Hematopoietic multipotent progenitor cell treated with erythropoietin and hydrocortisone succinate and interleukin-3 and kit ligand, for 8 days (in vitro differentiated cells): ENCODE measurements at places on chromosomes 13 and 19.

- no peak for DNase-seq
Observed at GRCh38 chr13:36051082-36051481, 80.1 kb downstream of the DCLK1 start.

DNA sequence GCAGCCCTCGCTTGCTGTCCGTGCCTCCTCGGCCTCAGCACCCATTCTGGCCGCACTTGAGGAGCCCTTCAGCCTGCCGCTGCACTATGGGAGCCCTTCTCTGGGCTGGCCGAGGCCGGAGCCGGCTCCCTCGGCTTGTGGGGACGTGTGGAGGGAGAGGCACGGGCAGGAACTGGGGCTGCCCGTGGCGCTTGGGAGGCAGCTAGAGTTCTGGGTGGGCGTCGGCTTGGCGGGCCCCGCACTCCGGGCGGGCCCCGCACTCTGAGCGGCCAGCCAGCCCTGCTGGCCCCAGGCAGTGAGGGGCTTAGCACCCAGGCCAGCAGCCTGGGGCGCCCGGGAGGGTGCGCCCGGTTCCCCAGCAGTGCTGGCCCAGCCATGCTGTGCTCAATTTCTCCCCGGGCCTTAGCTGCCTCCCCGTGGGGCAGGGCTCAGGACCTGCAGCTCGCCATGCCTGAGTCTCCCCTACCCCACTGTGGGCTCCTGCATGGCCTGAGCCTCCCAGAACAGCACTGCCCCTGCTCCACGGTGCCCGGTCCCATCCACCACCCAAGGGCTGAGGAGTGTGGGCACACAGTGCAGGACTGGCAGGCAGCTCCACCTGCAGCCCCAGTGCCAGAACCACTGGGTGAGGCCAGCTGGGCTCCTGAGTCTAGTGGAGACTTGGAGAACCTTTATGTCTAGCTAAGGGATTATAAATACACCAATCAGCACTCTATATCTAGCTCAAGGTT lies 240.0 kb upstream of the PRR20A start:
- DNase-seq = no peak

GRCh38 chr13:44710576-44710975 lies 134.4 kb upstream of the TSC22D1 start:
- no peak for DNase-seq

DNA sequence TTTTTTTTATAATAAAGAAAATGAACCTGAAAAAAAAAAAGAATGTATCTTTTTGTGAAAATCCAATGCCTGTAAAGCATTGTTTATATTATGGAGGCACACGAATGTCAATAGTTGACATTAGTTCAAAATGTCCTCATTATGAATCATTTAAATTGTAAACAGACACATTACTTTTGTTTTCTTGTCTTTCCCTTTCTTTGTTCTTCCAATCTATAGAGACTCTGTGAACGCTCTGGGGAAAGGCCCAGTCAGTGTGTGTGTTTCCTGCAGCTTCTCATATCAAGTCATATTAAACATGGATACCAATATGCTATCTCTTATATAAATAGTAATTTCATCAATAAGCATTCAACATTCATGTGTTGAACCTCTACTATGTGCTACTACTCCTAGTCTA lies 193.1 kb downstream of the KCTD12 start:
- DNase-seq = no peak

DNA sequence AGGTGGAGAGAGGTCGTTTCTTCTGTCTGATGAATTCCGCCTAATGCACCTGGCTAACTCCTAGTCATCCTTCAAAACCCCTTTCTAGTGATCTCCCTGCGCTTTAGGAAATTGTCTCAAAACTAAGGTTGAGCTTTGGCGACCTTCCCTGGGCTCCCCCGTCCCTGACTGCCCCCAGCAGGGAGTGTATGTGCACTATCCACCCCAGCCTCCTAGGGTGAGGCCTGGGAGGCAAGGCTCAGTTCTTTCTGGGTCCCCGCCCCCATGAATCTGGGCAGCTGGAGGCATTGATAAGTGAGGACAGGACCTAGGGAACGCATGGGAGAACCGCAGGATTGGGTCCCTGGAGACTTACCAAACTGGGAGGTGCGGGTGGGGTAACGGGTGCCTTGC lies 378 bp downstream of the TLE6 start:
- peak; percentile 32 for DNase-seq

GRCh38 chr13:48590141-48590901 lies 57.4 kb upstream of the RCBTB2 start:
- DNase-seq = peak; percentile 10

DNA sequence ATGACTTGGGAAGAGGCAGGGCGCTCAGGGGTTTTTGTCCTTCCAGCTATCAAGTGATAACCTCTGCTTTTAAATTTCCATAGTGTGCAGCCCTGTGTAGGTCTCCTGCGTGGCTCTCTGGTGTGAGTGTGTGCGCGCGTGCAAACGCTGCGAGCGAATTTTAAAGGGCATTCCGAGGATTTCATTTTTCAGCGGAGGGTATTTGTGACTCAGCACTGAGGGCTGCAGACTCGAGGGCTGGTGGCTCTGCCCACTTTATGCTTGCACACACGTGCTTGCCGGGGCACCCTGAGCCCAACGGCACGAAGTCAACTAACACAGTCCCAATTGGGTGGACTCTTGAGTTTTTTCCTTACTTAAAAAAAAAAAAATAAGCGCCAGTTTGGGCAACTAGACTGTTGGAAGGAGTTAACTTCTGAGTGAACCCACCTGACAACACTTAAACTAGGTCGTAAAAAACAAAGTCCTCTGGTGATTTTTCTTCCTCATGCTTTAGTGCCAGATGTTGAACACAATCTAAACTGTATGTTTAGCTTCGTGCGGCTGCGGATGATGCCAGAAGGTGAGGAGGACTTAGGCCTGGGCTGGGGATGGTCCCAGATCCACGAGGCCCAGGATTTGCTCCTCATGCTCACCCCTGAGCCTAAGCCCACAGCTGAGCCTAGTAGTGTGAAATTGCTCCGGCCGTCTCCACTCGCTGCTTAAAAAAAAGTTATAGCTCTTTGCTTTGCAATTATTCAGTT lies 2.1 kb downstream of the FGF9 start:
- no peak for DNase-seq

GRCh38 chr19:40619333-40620160 lies 18.4 kb downstream of the LTBP4 start:
- DNase-seq = no peak

DNA sequence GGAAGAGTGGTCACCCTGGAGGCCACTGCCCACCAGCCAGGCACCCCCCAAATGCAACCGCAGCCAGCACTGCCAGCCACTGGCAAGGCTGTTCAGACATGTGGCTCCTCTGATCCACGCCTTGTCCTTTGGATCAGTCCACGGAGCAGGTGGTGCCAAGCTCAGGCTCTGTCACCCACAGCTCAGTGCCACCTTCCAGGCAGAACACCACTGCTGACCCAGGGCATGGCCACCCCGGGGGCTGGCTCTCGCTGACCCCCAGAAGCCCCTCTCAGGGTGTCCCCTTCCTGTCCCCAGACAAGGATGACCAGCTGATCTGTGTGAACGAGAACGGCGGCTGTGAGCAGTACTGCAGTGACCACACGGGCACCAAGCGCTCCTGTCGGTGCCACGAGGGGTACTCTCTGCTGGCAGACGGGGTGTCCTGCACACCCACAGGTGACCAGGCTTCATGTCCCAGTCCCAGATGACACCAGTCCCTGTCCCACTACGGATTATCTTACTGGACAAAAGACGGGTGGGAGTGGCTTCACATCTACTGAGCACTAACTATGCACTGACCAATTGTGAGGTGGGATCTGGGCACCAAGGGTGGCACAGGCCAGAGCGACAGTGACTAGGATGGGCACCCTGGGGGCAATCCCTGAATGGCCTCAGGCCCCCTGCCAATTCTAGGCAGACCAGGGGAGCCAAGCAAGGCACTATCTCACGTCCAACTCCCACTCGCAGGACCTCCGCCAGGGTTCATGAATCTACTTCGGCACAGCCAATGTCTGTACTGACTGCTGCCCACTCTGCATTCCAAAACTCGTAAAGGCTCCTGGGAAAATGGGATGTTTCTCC lies 7.0 kb upstream of the F10 start:
- DNase-seq = no peak

- no peak for DNase-seq
Observed at GRCh38 chr13:31437975-31438374, 238.2 kb downstream of the B3GLCT start.

DNA sequence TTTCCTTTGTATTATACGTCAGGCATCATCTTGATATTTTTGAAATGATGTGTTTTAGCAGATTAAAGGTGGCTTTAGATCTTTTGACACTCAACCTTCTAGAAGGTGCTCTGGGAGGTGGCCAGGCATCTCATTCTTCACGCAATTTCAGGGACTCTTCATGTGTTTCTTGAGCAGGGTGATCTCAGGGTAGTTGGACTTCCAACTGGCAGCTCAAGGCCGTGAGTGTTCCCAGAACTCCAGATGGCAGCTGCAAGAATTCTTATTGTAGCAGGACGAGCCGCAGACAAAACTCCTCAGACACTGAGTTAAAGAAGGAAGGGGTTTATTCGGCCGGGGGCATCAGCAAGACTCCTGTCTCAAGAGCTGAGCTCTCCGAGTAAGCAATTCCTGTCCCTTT lies 82.5 kb upstream of the UBAC2 start:
- DNase-seq = no peak

DNA sequence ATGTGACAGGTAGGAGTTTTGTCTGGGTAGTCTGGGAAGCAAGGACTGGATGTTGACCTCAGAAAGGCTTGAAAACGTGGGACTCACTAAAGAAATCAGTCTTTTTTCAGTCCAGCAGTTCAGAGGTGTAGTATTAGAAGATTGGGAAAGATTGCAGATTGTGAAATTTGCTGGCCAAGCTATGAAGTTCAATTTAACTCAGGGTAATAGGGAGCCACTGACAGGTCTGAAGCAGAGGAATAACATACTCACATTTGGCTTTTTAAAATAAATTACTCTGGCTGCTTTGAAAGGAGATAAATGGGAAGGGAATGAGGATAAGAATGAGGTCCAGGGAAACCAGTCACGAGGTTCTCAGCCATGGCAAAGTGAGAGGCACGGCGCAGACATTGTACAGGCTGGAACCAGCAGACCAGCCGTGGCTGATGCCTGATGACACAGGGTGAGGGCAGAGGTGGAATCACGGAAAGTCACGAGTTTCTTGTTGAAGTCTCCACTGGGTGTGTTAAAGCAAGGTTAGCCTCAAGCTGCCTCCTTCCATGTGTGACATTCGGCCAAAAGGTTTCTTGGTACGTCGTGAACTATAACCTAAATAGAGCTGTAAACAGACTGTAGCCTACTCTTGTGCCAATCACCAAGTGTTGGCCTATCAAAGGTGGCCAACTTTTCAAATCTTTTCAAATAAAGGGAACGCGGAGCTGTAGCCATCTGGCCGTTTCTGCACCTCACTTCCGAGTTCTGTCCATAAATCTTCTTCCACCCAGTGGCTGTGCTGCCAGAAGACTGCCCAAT lies 377.6 kb downstream of the IRS2 start:
- DNase-seq = no peak

- DNase-seq = no peak
Observed at GRCh38 chr13:52356327-52356726, 49.6 kb downstream of the THSD1 start.

DNA sequence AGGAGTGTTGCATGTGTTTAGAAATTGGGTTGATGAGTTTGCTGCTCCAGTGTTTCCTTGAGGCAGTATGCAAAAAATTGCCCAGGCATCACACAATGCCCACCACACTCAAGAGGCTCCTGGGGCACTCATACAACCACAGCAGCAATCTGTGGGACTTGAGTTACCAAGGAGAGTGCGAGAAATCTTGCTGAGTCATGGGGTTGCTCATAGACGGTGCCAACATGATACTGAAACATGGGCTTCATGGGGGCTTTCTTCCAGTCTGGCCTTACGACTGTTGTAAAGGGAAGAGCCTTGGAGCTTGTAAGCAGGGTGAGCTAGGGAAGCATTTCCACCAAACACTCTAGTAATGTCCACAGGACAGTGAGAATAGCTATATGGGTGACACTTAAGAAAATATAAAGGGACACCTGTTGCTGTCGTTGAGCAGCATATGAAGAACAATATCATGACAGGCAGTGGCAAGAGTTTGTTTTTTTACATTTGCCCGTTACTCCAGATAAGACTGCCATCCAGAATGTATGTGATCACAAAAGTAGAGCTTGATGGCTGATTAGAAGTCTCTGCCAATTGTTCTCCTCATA lies 1237.4 kb downstream of the UQCRFS1 start:
- DNase-seq = no peak

DNA sequence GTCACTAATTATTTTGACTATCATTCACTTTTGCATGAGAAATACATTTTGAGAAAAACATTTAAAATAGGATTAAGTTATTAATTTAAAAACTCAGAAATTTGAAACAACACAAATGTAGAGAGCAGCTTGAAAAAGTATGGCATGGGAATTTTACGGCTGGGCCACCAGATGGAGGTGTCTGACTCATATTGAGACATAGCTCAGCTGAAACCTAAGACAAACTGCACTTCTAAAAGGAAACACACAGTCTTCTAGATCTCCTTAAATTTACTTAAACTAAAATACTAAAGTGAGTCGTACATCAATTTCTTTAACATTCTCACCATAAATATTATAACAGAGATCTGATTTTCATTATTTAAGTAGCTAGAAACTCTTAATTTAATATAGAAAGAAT lies 41.9 kb upstream of the POSTN start:
- no peak for DNase-seq

DNA sequence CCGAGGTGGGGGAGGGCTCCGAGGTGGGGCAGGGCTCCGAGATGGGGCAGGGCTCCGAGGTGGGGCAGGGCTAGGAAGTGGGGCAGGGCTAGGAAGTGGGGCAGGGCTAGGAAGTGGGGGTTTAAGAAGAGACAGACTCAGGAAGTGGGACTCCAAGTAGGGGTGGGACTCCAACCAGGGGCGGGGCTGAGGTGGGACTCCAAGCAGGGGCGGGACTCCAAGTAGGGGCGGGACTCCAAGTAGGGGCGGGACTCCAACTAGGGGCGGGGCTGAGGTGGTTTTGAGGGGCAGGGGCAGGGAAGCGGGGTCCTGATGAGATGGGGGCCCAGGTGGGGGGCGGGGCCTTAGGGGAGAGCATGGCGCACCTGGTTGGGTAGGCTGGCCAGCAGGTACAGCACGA lies 13.6 kb downstream of the CFD start:
- DNase-seq = peak; percentile 67

DNA sequence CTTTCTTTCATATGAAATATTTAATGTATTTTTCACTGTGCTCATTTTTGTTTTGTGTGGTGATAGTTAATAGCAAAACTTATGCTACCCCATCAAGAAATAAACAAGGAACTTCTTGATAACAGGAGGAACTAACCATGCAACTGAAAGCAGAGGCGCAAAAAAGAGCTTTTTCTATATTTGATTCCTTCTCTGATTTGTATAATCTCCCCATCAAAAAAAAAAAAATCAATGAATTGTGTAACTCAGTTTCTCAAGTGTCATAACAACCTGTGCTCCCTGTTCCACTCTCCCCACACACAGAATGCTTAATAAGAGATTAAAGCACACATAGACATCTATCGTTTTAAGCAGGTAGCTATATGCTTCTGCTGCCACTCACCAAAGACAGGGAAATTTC lies 67.3 kb upstream of the MED4 start:
- no peak for DNase-seq

- no peak for DNase-seq
Observed at GRCh38 chr19:41882568-41883462, at the start of gene ARHGEF1. Gene ARHGEF1 (plus strand): TSS chr19:41883184. CDS start chr19:41888083, 4,899 bp downstream.

GRCh38 chr19:10299545-10300458 lies 9.8 kb downstream of the ZGLP1 start:
- peak; percentile 95 for DNase-seq
